ENCODE measurements at places on chromosomes 16 and 17.
A peak's percentile ranks its signal among the peaks of the same experiment; 100 is the strongest.

DNA sequence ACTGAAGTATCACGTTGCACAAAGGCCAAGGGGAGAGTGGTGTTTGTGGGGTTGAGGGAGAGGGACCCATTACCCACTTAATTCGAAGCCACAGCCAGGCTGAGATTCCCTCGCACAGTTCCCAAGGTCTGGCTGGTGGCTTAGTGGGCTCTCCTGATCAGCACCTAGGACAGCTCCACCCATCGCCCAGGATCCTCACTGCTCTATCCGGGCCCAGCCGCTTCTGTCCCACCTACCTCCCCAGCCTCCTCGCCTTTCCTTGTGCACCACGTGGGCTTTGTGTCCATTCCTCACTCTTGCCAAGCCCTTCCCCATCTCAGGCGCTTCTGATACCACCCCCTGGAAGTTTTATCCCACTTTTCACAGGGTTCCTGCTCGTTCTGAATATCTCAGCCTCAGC, 163.5 kb downstream of the CCT6B start:
- DNase-seq = peak; percentile 35

GRCh38 chr17:66636111-66636510, 198.8 kb upstream of the CACNG5 start:
- no peak for DNase-seq

GRCh38 chr17:61928101-61928436, 287 bp upstream of the INTS2 start:
- no peak for DNase-seq

DNA sequence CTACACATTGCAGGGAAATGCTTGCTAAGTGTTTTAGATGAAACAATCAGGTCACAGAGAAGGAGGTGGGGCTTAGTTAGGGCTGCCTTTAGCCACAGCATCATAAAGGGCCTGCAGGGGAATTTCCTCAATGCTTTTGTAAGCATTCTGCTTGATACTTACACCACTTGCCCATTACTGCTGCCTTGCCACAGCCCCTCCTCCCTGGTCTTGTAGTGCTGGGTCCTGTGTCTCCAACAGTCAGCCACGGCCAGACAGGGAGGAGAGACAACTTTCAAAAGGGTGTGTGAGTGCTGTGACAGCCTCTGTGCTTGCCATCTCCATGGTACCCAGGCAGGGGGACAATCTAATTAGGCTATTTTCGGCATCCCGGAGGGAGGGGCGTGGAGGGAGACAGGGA, 111.2 kb downstream of the SHISA9 start:
- no peak for DNase-seq
